ENCODE measurements at places on chromosomes 5 and 9.

DNA sequence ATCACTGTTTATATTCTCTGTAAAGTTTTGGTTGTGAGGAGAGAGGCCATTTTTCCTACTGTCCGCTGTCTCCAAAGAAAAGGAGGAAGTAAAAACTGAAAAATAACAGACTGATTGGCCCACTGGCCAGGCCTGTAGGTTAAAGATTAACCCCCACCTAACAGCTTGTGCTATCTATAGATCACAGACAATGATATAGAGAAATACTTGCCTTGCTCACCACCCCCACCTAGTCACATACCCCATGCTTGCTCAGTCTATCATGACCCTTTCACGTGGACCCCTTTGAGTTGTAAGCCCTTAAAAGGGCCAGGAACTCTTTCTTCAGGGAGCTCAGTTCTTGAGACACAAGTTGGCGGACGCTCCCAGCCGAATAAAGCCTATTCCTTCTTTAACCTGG, 357.4 kb downstream of the PRDM9 start:
- DNase-seq: no peak

DNA sequence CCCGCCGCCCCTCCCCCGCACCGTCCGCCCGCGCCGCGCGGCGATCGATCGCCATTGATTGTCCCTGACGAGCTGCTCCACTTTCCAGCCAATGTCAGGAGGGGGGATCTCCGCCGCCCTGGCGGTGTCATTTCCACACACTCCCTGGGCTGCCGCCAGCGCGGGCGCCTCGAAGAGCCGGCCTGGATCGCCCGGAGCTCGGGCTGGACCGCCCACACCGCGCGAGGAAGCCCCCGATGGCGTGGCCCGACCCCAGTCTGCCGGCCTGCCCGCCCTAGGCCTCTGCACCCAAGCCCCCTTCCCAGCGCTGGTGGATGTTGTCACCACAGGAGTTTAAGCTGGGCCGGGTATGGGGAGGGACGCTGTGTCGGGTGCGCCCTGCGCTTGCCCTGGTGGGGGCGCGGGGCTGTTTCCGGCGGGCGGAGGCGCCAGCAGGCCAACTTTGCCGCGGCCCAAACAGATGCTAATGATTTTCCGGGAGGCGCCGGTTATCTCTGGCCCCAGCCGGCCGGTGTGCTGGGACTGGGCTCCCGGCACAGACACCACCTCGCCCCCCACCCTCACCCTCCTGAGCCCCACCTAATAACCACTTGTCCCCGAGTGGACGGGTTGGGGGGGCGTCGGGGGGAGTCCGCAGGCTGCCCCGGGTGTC, 10.6 kb upstream of the CXXC5 start:
- peak; percentile 41 for DNase-seq

GRCh38 chr5:11903614-11904264, 507 bp downstream of the CTNND2 start:
- no peak for DNase-seq

DNA sequence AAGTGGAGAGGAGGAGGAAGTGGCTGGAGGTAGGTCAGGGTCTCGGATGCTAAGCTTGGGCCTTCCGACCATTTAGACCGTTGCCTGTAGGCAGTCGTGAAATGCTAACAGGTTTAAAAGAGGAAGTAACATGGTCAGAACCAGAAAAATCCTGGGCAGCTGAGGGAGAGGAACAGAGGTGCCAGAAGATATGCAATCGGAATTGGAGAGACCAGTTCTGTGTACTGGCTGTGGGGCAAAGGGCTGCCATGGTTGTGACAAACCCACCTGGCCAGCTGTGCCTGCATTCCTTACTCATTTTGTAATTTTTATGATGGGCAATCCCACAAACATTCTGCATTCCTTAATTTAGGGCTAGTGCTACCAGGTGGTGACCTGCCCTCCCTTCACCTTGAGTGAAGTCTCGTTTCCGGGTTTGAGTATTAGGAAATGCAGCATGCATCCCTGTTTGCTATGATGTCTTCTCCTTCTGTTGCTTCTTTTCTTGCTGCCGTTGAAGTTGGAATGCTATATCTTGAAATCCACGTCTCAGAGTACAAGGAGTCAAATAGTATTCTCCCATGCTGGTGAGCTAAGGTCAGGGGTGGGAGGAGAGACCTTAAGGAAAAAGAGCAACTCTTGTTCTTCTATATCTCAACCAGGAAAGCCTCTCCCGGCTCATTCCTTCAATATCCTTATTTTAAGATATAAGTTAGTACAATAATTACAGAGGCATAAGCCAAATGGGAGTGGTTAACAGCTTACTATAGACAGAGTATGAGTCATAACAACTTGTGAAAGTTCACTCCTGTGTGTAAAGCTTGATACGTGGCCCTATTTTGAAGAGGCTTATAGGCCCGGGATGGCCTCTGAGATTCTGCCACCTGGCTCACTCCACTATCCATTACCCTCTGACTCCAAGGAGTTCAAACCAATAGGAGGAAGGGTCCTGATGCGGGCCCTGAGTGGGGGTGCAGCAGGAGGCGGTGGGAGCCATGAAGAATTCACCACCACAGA, 37.0 kb downstream of the B4GALT1 start:
- DNase-seq: no peak

- DNase-seq: no peak
These were observed 9.0 kb upstream of the DIPK1B start for GRCh38 chr9:136703276-136703860.

DNA sequence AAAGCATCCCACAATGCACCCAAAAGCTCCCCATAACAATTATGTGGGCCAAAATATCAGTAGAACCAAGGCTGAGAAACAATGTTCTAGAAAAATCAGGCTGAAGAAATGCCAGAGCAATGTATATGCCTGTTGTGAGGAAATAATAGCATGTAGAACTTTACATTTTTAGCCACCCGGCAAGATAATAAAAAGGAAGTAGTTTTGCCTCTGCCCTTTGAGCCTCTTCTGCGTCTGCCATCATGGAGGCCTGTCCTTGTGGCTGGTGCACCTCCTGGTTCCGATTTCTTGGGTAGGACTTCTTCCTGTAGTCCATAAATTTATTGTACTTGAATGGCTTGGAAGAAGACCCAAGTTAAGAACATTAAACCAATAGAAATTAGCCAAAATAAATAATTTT, 38.9 kb upstream of the TNFAIP8 start:
- no peak for DNase-seq

GRCh38 chr5:159817262-159818029, 98.8 kb upstream of the ADRA1B start:
- DNase-seq: no peak

GRCh38 chr5:165296401-165297130, 1791.1 kb downstream of the MAT2B start:
- DNase-seq: no peak

GRCh38 chr9:21322911-21323461, 12.2 kb downstream of the KLHL9 start:
- DNase-seq: no peak

- DNase-seq: no peak
These were observed 31.0 kb upstream of the TGFBI start for GRCh38 chr5:135997673-135998335.

GRCh38 chr5:133916914-133917313, 51.5 kb downstream of the C5orf15 start:
- DNase-seq: no peak

DNA sequence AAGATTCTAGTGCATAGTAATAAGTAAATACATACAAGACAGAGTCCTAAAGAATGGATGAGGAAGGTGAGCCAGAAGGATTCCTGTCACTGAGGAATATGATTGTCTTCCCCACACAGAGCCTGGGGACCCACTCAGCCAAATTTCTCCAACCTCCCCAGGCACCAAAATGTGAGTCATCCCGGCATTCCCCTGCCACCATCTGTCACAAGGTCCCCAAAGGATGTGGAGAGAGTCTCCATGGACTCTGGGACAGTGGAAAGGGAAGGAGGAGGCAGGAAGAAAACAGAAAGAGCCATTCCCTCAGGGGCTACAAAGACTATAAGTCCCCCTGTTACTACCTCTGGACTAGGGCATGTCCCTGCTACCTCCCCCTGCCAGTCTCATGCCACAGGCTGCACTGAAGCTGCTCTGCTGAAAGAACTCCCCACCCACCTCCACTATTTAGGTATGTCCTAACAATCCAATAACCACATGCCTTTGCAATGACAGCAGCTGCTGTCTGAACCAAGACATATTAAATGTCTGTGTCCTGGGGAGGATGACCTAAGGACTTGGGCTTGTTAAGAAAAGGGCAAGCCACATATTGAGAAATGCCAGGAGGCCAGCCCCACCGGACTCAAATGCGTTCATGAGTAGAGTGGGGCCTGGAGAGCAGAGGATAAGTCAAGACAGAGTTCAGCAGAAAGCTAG, 10.7 kb upstream of the OR5C1 start:
- no peak for DNase-seq

DNA sequence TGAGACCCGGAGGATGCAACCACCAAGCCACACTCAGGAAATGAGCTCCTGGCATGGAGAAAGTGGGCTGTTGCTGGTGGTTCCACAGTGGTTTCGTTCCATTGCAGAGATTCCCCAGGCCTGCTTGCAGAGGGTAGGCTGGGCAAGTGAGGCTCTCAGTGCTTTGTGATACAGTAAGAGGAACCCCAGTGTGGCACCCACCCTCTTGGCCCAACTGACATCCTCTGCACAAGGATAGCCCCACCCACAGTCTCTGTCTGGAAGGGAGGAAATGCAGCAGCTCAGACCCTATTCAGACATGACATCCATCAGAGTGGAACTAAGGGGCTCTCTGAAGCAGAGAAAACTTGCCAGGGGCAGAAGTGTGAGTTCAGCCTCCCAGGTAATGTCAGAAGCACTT, 69.6 kb upstream of the FSTL4 start:
- no peak for DNase-seq

DNA sequence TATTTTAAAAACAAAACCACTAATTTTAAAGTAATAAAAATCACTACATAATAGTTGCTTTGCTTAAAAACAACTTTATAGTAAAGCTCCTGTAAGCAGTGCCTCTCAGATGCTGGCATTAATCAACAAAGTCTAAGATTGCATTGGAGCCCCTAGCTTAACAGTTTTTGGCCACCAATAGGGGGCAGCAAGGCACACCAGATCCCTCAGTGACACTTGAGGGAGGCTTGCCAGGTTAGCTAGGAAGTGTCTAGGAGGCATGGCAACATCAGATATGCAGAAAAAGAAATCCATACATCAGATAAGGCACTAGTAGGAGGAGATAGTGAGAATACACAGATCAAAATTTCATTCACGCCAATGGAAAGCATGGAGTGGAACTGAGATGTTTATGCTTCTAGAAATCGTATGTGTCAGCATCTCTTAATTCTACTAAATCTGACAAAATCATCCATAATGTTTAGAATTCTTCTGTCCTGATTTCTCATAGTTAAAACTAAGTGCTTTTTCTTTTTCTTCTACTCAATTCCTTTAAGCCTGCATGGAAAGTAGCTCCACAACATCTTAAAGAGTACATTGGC, 73.6 kb upstream of the PAM start:
- peak; percentile 43 for DNase-seq

GRCh38 chr5:107919969-107920368, 249.2 kb upstream of the EFNA5 start:
- no peak for DNase-seq

DNA sequence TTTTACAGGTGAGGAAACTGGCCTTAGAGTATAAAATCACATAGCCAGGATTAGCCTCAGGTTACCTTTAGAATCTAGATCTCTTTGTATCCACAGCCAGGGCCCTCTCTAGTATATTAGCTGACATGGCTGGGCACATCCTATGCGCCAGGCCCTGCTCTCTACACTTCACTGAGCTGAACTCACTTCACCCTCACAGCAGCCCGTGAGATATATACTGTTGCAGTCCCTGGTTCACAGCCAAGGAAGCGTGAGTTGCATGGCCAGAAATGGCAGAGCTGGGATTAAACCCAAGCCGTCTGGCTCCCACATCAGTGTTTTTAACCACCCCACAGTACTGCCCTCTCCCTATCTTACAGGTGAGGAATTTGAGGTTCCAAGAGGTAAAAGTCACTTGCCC, 58.4 kb downstream of the DAB2IP start:
- DNase-seq: no peak

GRCh38 chr9:128611600-128612394, 44.9 kb downstream of the DYNC2I2 start:
- DNase-seq: no peak

DNA sequence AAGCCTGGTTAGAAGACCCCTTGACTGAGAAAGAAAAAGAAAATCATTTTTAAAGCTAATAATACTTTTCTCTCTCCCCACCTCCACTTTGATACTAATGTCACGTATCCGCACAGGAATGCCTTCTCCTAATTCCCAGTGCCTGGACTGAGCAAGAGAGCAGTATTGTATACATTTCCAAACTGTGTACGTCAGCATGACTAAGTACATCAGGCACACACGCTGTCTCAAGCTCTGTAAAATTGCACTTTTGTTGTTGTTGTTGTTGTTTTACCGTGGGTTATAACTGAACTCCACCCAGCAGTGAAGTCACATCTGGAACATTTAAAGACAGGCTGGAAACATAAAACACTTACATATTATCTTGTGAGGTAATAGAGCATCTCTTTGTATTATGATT, 407.6 kb downstream of the DNAH5 start:
- no peak for DNase-seq

DNA sequence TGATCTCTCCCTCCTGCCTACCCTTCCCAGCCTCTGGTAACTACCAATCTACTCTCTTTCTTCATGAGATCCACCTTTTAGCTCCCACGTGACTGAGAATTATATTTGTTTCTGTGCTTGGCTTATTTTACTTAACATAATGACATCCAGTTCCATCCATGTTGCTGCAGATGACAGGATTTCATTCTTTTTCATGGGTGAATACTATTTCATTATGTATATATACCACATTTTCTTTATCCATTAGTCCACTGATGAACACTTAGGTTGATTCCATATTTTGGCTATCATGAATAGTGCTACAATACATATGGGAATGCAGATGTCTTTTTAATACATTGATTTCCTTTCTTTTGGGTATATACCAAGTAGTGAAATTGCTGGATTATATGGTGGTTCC, 35.5 kb upstream of the ZNF366 start:
- DNase-seq: no peak

DNA sequence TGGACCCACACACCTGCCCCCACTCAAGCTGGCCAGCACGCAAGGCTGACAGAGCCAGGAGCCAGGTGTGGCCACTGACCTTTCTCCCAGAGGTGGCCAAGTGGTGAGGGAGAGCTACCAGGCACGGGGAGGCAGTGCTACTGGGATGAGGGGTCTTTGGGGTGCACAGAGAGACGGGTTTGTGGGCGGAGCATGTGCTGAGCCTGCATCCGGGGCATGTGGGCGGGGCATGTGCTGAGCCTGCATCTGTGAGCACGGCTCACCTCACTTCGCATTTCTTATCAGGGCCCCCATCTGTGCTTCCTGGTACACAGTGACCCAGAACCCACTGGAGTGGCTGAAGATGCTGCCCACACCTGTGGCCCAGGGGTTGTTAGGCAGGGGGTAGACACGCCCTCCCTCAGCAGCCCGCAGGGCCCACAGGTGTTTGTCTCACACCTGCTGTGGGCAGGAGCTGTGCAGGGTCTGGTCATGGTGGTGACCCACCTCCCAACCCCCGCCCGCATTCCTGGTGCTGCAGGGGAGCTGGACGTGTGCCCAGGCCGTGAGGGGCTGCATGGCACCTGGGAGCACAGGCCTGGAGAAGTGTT, 21.5 kb downstream of the CCDC187 start:
- DNase-seq: no peak

All from activated CD4-positive, alpha-beta T cell treated with anti-CD3 and anti-CD28 coated beads, Interleukin-2, amount 50 U/mL, for 1 hour (primary cell).